ENCODE measurements at places on chromosomes 5 and 9.

- DNase-seq: no peak
These were observed 163.7 kb downstream of the GABBR2 start for GRCh38 chr9:98545021-98545420.

DNA sequence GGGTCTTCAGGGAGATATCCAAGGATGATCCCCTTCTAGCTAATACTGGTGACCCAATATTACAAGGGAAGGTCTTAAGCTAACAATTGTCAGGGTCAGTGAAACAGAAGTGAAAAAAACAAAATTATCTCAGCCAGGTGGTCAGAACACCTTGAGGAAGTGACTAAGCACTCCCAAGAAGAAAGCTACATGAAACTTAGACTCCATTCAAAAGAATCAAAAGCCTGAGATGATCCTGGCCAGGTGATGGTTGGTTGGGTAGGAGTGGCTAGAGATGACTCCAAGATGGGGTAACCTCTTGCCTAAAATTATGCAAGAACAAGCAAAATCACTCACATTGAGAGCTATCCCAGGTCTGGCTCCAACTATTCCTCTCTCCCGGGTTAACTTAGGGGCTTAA, 5.4 kb downstream of the VCP start:
- no peak for DNase-seq

DNA sequence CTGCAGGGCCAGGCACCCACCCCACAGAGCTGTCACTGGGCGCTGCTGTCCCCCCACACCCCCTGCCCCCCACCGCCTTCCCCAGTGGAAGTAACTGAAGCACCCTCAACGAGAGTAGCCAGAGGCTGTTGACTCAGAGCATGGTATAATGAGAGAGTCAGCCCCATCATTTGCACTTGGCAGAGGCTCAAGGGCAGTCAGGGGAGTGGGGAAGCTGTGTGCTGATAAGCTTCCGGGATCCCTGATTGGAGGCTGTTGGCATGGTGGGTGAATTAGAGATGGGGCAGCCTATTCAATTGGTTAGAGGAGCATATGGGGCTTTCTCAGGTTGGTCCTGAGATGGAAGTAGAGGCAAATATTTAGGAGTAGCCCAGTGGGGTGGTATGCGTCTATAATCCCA, 77.1 kb upstream of the GOLM1 start:
- DNase-seq: no peak

DNA sequence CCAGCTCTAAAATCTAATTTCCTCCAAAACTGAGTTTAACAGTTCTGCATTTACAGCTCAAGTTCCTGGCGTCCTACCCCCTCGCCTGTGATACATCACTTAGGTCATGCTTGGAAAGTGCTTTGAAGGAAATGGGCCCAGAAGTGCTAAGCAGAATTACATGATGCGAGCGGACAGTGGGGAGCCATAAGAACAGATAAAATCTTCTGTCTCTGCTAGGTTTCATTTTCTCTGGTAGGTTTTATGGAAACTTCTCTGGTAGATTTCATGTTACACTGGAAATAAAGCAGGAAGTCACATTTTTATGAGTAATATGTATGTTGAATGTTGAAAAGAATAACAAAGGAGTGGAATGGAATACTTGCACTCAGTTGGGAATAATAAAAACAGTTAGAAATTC, 138.3 kb downstream of the ZDHHC21 start:
- DNase-seq: no peak

- no peak for DNase-seq
These were observed 161.1 kb upstream of the PANK3 start for GRCh38 chr5:168740092-168740800.

GRCh38 chr9:138099803-138100598, 222.4 kb downstream of the CACNA1B start:
- no peak for DNase-seq

- DNase-seq: no peak
These were observed 74.8 kb downstream of the ST8SIA4 start for GRCh38 chr5:100828071-100828897.
